ENCODE measurements at places on chromosomes 7 and 10.

GRCh38 chr7:105621176-105621575 is 39.9 kb upstream of the EFCAB10 start:
- no peak for DNase-seq

- DNase-seq: no peak
These were observed 102.1 kb downstream of the EBF3 start for GRCh38 chr10:129861776-129862531.

- DNase-seq: peak; percentile 71
These were observed 2.5 kb downstream of the LFNG start for GRCh38 chr7:2521952-2522591.

GRCh38 chr7:138887085-138887710 is 89.2 kb upstream of the ATP6V0A4 start:
- peak; percentile 38 for DNase-seq

- DNase-seq: no peak
These were observed 41.6 kb downstream of the NET1 start for GRCh38 chr10:5453749-5454489.

DNA sequence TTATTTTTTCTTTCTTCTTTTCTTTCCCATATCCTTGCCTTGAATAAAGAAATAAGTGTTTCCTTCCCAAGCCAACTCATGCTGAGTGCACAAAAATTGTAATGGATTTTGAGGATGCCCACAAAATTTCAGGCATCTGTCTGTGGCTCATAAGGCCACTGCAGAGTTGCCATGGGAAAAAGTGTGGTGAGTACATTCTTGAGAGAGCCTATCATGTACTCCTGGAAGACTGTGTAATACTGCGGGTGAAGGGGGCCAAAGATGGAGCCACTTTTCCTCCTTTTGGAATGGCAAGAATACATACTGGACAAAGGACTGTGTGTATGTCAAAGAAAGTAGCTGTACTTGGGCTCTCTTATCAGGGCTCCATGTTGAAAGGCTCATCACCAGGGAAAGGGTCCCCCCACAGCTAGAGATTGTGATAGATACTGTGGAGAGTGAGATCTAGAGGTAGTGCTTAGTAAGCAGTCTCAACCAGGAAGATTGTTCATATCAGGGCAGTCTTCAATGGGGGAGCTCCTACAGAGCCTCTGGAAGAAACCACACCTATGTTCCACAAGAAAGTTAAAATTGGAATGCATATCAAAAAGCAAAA is 341.6 kb upstream of the KCND2 start:
- DNase-seq: no peak

DNA sequence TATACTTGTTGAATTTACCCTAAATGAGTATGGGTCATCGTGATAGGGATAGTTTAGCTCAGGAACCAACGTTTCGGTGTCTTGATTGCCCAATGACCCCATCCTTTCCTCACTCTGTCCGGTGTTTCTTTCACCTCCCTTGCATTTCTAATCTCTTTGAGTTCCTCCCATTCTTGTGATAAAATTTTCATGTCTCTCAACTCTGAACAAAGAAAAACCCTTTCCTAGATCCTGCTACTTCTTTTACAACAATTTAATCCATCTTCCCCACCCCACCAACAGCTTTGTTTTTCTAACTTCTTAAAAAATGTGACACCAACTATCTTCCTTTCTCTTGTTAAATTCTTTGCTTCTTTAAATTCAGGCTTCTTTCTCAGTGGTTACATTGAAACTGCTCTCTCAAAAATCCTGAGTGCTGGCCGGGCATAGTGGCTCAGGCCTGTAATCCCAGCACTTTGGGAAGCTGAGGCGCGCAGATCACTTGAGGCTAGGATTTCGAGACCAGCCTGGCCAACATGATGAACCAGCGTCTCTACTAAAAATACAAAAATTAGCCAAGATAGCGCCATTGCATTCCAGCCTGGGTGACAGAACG is 130.3 kb upstream of the MINDY3 start:
- no peak for DNase-seq

- peak; percentile 54 for DNase-seq
These were observed at the start of gene ADAM8 for GRCh38 chr10:133276435-133277201. ADAM8 (minus strand) TSS chr10:133276868; CDS start chr10:133276817, 51 bp downstream.

- no peak for DNase-seq
These were observed 89.4 kb downstream of the INPP5A start for GRCh38 chr10:132626761-132627665.

GRCh38 chr7:75696263-75697037 is 42.3 kb downstream of the HIP1 start:
- DNase-seq: no peak

DNA sequence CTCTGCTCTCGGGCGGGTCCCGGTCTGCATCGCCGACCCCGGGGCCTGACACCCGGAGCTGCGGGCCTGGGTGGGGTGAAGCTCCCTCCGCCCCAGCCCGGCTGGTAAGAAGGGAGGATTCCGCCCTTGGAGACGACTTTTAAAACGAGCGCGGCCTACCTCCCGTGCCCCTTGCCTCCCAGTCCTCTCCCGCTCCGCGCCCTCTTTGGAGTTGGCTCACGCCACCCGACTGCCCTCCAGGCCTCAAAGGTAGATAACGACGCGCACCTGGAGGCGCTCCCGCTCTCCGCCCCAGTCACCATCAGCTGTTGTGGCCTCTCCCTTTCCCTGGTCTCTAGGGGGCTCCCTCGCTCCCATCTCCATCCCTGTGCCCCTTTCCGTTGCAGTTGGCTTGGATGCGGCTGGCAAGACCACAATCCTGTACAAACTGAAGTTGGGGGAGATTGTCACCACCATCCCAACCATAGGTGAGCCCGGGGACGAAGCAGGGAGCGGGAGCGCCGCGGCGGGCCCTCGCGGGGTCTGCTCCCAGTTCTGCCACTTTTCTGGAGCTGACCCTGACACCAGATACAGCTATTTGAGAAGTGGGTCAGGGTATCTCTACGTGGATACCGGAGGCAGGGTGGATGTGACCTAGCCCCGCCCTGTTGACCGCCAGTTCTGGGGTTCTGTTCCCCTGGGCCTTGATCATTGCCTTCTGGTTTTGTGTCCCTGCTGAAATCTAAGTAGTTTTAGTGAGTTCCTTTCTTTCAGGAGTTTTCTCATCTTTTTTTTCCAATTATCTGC is 679 bp downstream of the ARF5 start:
- peak; percentile 90 for DNase-seq

DNA sequence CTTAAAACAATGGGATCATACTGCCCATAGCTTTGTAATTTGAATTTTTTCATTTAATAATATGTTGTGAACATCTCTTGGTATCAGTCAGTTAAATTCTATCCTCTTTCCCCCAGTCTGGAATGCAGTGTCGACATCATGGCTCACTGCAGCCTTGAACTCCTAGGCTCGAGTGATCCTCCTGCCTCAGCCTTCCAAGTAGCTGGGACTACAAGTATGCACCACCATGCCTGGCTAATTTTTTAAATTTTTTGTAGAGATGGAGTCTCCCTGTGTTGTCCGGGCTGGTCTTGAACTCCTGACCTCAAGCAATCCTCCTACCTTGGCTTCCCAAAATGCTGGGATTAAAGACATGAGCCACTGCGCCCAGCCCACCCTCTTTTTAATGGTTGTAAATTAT is 34.6 kb downstream of the MPLKIP start:
- no peak for DNase-seq

GRCh38 chr7:8639668-8640067 is 206.3 kb downstream of the NXPH1 start:
- peak; percentile 32 for DNase-seq

- DNase-seq: no peak
These were observed 1.4 kb downstream of the CUBN start for GRCh38 chr10:17128261-17128660.

DNA sequence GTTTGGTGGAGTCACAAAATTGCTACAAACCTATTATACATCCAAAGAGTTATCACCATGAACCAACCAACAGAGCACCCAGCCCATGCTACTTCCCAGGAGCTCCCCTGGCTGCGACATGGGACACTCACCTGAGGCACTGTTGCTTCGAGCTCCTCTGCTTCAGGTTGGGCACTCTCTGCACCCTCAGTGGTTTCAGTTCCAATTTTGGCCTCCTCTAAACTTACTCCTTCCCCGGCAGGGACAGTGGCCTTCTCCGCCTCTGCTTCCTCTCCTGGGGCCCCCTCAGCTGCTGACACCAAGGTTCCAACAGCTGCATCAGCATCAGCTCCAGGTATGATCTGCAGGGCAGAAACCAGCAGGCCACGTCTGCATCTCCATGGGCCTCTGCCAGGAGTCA is 120.4 kb upstream of the TARP start:
- no peak for DNase-seq

- DNase-seq: no peak
These were observed 22.2 kb upstream of the CPXM2 start for GRCh38 chr10:123913688-123914268.

DNA sequence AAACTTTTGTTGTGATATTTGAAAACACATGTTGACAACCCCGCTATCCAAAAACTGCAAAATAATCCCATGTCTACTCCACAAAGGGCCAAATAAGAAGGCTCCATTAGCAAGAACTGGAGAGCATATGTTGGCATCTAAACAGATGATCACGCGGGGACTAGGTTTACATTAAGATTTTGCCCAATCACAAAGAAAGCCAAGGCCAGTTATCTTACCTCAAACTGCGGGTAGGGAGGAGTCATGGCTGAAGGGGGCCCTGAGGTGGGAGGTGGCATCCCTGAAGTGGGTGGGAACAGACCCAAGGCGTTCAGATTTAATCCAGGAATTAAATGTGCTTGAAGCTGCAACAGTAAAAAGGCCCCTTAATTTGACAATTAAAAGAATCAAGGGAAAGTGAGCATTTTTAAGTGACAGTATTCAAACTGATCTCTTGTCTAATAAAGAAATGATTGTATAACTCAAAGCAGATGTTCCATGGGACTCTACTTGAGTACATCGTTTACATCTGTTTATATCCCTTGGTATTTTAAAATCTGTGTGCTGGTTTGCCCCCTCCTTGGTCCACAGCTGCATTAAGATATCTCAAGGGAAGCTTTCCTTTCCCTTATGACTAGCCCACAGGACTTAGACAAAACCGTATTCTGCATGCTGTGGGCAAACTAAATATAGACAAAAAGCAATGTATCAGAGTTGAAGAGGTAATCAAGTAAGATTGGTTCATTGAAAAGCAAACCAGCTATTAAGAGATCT is 42.9 kb downstream of the MALSU1 start:
- DNase-seq: no peak

- DNase-seq: peak; percentile 22
These were observed 30.0 kb upstream of the AUTS2 start for GRCh38 chr7:69568266-69568665.

- peak; percentile 27 for DNase-seq
These were observed 31.3 kb downstream of the TMEM270 start for GRCh38 chr7:73892003-73892999.

GRCh38 chr7:73718905-73719805 is at the start of gene STX1A:
STX1A (minus strand) TSS chr7:73719669; CDS start chr7:73719631, 38 bp downstream.
- peak; percentile 91 for DNase-seq

DNA sequence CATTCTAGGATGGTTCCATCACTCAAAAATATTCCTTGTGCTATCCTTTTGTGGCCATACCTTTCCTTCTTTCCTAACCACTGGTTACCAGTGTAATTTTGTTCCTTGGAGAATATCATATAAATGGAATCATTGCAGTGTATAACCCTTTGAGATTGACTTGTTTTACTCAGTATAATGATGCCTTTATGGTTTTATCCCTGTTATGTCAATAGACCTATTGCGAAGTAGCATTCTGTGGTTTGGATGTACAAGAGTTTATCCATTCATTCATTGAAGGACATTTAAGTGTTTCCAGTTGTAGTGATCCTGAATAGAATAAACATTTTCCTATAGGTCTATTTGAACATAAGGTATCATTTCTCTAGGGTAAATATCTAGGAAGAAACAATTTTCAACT is 54.2 kb downstream of the RBM33 start:
- DNase-seq: no peak

- DNase-seq: peak; percentile 80
These were observed 85.1 kb downstream of the FAM204A start for GRCh38 chr10:118256825-118257570.

GRCh38 chr10:43208147-43209073 is 58.5 kb downstream of the RASGEF1A start:
- DNase-seq: peak; percentile 29

DNA sequence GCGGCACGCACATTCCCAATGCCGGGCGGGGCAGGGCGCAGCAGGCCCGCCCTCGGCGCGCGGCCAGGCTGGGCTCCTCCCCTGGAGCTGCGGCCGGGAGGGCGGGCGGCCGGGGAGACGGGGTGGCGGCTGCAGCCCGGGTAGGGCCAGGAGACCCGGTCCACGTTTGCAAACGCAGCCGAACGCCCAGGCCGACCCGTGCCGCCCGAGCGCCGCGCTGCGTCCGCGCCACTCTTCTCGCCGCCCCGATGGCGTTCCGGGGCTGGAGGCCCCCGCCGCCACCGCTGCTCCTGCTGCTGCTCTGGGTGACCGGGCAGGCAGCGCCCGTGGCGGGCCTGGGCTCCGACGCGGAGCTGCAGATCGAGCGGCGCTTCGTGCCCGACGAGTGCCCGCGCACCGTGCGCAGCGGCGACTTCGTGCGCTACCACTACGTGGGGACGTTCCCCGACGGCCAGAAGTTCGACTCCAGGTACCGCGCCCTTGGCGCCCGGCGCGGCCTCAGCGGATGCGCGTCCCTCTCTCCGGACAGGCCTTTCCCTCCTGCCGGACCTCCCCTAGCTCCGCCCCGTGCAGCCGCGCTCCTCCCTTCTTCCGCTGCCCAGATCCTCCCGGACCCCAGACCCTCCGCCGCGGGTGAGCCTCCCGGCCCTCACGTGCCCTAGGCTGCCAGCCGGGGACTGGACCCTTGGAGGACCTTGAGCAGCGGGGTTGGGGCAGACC is at the start of gene FKBP9:
TSS of gene FKBP9 (plus strand) at position 115 of the 720 bp plus-strand sequence. CDS start at position 249, 134 bp downstream.
- peak; percentile 87 for DNase-seq

GRCh38 chr7:98571006-98571405 is 46.1 kb upstream of the NPTX2 start:
- no peak for DNase-seq

DNA sequence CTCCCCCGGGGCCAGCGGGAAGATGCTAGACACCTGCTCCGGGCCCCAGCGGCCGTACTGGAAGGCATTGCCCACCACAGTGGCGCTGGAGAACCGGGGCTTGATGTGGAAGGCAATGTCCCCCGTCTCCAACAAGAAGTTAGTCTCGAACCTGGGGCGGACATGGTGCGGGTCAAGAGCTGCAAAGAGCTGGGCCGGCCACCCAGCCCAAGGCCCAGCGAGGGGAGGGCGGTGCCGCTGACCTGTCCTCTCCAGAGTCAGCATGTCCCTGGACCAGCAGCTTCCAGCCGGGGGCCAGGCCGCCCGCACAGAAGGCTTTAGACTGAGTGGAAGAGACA is 551 bp downstream of the GRIFIN start:
- no peak for DNase-seq

Data from NCI-H69 (cell line).